ENCODE measurements at places on chromosomes 1 and 21.

- DNase-seq, result peak; percentile 32
Measured at GRCh38 chr1:237562242-237562823, 328.4 kb downstream of the ZP4 start.

DNA sequence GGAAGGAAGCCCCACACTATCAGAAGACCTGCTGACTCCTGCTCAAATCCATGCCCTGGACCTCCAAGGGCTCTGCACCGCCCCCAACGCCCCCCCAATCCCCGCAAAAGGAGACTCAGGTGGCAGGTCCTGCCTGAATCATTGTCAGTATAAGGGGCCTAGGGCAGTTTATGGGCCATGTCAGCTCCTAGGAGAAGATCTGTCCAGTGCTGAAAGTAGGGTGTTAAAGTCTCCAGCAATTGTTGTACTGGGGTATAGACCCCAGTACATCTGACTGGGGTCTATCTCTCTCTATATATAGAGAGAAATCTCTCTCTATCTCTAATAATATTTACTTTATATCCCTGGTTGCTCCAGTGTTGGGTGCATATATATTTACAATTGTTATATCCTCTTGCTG lies 12.1 kb upstream of the OLIG2 start:
- no peak for DNase-seq

- no peak for DNase-seq
Measured at GRCh38 chr1:241034203-241034936, 322.6 kb downstream of the RGS7 start.

DNA sequence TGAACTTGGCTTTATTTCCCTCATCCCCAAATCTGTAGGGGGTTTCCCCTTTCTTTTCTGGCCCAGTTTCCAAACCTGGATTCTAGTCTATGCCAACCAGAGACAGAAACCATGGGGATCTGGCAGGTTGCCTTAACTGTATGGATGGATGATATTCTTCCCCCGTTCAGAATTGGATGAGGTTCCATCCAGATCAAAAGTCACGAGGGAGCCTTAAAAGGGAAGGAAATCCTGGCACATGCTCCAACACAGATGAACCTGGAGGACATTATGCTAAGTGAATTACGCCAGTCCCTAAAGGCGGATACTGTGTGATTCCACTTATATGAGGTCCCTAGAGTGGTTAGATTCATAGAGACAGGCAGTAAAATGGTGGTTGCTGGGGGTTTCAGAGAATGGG lies 124.4 kb downstream of the HUNK start:
- DNase-seq, result no peak

- DNase-seq, result no peak
Measured at GRCh38 chr1:184507165-184507564, 120.3 kb downstream of the C1orf21 start.

GRCh38 chr1:231799363-231799986 lies 172.9 kb downstream of the DISC1 start:
- no peak for DNase-seq

DNA sequence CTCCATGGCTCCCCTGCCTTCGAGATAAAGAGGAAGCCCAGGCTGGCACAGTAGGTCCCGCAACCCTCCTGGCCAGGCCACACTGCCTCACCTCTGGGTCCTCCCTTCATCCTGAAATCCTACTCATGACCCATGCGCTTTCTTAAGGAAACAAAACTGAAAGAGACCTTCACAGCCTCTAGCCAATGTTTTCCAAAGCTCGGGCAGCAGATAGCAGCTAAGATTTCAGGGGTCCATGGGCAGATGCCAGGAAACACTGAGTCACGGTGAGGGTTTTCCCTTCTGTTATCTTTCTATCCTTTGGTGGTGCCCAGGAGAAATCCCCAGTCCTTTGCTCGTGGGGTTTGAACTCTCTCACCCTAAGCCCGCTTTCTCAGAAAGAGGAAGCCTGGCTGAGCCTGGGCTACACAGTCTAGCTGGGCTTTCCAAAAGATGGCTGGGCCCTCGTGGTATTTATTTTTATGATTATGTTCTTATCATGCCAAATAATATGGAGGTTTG lies 26.6 kb downstream of the TTC39A start:
- DNase-seq, result no peak

DNA sequence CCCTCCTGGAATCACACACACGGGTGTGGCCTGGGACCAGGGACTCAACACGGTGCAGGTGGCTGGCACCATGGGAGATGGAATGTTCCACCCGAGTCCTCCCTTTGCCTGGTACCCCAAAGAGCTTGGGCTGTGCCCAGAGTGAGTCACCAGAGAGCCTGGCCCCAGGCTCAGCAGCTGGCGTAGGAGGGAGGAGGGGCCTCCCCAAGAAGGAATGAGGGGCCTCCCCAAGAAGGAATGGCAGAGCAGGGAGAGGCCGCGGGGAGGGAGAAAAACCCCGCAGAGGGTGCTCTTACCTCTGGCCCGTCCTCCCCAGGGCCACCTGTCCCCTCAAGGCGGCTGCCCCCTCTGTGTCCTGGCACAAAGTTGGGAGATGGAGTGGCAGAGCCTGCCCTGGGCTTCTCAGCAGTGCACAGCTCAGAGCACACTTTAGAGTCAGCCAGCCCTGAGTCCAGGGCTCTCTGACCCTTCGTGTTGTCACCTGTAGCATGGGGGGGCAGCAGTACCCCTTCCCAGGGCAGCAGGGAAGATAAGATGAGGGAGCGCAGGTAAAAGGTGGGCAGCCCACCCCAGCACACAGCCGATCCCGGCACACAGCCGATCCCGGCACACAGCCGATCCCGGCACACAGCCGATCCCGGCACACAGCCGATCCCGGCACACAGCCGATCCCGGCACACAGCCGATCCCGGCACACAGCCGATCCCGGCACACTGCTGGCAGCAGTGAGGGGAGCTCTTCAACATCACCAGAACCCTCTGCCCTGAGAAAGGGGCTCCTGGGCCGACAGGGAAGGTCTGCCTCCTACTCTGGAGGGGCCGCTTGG lies 20.2 kb upstream of the KCNAB2 start:
- no peak for DNase-seq

GRCh38 chr1:174569240-174569639 lies 121.5 kb downstream of the GPR52 start:
- no peak for DNase-seq

GRCh38 chr1:233791721-233792120 lies 112.8 kb upstream of the SLC35F3 start:
- DNase-seq, result no peak

GRCh38 chr1:55378582-55378981 lies 163.4 kb upstream of the USP24 start:
- DNase-seq, result peak; percentile 17

DNA sequence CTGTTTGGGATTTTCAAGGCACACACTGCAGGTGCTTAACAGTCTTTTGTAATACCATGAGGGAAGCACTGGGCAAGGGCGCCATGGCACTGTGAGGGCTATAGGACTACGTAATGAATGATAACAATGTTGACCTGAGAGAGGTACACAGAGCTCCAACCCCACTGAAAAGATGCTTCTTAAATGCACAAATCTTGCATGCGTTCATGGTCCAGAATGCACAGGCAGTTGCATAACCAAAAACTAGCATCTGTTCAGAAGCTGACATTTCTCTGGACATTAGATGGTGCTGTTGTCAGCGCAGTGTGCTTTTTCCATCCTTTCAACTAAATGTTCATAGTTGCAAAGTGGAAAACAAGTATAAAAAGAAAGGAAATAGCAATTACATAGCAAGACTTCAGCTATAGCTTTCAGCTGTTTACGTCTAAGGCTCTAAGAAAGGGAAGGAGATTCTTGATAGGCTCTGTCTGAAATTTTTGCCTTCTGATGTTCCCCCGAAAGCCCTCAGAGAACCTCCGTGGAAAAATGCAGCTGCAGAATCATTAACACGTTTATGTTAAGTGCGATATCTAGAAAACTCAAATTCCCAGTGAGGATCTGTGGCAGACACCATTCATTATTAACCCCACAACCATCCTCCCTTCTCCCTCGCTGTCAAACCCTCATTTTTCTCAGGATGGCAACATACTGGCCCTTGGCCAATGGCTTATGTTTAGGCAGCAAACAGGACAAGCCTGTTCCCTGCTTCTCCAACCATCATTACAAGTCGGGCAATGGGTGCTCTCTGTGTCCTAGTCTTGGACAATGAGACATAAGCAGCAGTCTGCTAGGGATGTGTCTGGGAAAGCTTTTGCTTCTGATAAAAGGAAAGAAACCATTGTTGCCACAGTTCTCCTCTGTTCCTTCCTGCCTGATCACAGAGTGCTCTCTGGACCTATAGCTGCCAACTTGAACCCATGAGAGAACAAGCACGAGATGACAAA lies 8.2 kb upstream of the TARBP1 start:
- DNase-seq, result no peak

DNA sequence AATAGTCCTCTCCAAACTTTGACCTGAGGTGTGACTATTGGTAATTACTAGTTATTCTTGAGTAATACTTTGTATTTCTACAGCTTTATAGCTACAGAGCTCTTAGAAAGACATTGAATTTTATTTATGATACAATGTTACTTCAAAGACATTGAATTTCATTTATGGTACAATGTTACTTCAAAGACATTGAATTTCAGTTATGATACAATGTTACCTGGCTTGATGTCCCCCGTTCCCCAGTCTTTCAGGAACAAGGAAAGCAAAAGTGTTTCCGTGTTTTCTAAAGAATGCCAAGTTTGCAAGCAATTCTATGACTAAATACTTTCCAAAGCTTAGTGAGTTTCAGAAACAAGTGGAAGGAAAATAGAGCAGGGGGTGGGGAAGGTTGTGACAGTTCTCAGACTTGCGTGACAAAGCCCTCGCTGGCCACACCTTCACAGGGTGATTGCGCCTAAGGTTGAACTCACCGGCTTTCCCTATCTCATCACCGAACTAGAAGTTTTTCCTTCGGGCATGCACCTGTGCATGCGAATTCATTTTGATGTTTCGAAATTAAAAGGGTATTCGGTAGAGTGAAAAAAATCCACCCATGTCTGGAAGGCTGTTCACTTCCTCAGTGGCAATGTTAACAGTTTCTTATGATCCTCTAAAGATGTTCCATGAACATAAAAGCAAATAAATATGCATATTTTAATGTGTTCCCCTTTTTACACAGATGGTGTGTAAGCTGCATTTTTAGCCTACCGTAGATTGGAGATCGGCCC lies 909 bp upstream of the PAXBP1 start:
- DNase-seq, result no peak

- DNase-seq, result no peak
Measured at GRCh38 chr21:34911360-34911759, 137.7 kb downstream of the RUNX1 start.

DNA sequence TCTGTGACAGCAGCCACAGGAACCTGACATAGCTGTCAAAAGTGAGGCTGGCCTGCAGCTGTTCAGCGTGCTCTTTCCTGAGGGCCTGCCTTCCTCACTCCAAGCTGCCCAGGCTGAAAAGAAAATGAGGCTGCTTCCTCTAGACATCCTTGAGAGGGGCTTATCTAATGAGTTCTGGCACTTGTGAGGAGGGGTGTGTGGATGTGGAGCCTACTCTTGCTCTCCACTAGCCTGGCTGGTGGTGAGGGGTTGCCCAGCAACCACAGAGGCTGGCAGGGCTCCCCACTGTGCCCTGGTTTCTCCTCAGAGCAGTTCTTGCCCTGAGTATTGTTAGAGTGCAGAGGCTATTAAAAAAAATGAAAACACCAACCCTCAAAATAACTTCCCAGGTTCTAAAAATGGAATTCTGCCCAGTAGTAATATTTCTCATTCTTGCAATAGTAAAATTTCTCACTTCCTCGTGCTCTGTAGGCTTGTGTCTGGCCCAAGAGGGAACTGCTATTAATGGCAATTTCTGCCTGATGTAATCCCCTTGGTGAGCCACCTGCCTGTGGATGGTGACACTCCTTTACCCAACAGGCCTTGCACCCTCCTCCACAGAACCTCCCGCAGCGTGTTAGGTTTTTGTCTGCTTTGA lies 52.6 kb upstream of the EPS8L3 start:
- DNase-seq, result no peak

- no peak for DNase-seq
Measured at GRCh38 chr1:224635356-224635755, 19.2 kb downstream of the CNIH3 start.

DNA sequence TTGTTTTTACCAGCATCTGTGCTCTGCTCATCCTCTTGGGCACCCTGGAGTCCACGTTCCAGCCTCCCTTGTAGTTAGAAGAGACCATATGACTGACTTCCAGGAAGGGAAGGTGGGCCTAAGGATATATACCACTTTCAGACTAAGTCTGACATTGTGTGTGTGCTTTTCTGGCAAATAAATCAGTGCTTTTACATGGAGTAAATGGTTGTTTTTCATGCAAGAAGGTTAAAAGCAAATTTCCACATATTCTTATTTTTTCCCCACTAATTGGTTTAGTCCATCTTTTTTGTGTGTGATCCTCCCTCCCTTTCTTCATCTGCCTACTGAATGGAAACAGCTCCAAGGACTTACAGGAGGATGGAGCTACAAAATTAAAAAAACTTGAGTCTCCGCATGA lies 119.8 kb downstream of the TBX15 start:
- DNase-seq, result no peak

DNA sequence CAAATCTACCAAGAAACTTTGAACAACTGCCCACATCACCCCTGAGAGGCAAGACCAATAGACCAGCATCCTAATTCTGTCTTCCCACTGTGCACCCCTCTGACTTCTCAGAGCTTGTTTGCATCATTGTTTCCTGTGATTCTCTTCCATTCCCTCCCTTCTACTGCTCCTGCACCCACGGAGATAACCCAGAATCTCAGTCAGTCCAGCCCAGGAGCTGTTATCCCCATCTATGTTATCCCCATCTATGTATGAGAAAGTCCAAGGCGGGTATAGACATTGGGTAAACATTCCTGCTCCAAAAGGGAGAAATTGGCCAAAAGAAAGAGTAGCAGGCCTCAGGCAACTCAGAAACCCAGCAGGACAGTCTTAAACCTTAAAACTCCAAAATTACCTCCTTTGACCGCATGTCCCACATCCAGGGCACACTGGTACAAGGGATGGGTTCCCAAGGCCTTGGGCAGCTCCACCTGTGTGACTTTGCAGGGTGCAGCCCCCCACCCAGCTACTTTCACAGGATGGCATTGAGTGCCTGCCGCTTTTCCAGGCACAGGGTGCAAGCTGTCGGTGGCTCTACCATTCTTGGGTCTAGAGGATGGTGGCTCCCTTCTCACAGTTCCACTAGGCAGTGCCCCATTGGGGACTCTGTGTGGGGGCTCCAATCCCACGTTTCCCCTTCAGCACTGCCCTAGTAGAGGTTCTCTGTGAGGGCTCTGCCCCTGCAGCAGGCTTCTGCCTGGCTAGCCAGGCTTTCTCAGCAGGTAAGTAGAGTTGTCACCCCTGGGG lies 414.8 kb downstream of the NPHP4 start:
- DNase-seq, result no peak

- DNase-seq, result no peak
Measured at GRCh38 chr21:25331286-25331685, 276.0 kb downstream of the MRPL39 start.

GRCh38 chr1:152182944-152183361 lies 23.9 kb upstream of the RPTN start:
- no peak for DNase-seq

All from Panc1 (cell line).